Activated T-cell treated with anti-CD3 and anti-CD28 coated beads for 24 hours (primary cell): ENCODE measurements at places on chromosomes 13 and 19.

DNA sequence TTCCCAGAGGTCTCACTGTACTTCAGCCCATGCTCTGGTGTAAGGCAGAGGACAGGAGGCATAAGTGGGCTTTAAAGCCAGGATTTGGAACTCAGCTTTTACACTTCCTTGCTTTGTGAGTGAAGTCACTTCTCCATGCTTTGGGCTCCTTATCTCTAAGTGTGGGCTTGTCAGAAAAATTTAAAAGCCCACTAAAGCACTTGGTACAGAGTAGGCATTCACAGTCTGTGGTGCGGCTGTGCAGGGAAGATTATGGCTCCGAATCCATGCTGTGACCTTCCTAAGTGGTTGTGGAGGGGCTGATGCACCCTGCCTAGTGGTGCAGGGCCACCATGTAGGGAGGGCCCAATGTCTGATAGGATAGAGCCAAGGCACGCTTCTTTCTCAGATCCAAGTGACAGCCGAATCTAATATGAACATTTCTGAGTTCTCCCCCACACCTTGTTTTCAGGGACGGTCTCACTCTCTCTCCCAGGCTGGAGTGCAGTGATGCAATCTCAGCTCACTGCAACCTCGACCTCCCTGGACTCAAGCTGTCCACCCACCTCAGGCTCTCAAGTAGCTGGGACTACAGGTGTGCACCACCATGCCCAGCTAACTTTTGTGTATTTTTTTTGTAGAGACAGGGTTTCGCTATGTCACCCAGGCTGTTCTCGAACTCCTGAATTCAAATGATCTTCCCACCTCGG lies 6.9 kb downstream of the TIMM29 start:
- no peak for DNase-seq

GRCh38 chr13:79805317-79805716 lies 324.4 kb downstream of the NDFIP2 start:
- DNase-seq, result no peak

- DNase-seq, result no peak
Measured at GRCh38 chr13:50140581-50141374, 125.5 kb downstream of the KCNRG start.

DNA sequence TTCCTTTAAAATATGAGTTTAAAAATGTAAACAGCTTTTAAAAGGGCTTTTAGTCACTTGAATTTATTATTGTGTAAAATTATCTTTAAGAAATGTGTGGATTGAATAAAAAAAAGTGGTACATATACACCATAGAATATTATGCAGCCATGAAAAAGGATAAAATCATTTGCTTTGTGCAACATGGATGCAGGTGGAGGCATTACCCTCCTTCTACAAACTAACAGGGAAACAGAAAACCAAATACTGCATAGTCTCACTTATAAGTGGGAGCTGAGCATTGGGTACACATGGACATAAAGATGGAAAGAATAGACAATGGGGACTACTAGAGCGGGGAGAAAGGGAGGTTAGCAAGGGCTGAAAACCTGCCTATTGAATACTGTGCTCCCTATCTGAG lies 999.3 kb downstream of the SLITRK5 start:
- no peak for DNase-seq

DNA sequence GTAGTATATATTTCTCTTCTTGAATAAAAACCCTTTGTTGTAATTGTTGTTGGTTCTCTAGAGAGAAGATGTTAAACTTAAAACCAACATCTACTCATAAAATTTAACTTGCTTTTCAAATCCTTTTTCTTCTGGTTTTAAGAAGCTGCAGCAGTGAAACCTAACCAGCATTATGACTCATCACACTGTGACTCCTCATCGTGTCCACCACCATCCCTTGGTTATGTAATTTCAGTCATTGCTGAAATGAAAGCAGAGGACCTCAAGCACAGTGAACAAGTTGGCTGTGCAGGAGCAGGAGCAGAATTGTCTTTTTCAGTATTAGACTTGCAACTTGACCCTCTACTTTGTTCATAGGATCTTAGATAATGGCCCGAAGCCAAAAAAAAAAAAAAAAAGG lies 64.9 kb upstream of the HTR2A start:
- DNase-seq, result no peak

DNA sequence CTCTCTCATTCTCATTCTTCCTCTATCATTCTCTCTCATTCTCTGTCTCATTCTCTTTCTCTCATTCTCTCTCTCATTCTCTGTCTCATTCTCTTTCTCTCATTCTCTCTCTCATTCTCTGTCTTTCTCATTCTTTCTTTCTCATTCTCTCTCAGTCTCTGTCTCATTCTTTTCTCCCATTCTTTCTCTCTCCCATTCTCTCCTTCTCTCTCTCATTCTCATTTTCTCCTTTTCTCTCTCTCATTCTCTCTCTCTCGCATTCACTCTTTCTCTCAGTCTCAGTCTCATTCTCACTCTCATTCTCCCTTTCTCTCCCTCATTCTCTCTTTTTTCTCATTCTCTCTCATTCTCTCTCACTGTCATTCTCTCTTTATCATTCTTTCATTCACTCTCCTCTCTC lies 152.0 kb upstream of the UQCRFS1 start:
- DNase-seq, result no peak

DNA sequence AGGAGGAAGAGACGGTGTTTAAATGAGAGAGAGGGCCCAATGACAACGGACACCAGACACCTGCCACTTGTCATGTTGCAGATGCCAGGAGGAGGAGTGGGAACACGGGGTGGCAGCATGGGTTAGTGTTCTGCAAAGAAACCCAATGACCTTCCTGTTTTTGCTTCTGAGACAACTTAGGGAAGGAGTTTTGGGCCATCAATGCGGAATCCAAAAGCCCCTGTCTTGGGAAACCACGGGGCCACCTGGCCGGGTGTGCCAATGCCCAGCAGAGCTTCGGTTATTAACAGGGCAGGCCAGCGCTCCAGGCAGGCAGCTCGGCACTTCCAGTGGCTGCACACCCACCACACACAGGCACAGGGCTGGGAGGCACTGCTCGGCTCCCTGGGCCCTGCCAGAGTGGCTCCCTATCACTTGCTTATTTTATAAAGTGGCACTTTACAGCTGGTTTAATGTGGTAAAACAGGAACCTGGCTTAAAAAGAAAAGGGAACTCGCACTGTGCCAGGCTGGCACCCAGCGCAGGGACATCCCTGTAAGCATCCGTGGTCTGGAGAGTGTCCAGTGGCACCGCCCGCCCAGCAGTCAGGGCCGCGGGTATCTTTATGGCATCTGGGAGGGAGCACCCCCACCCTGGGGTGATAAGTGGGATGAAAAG lies 19.1 kb downstream of the ELL start:
- DNase-seq, result no peak

GRCh38 chr19:46367426-46367825 lies 20.5 kb downstream of the PPP5C start:
- DNase-seq, result no peak

DNA sequence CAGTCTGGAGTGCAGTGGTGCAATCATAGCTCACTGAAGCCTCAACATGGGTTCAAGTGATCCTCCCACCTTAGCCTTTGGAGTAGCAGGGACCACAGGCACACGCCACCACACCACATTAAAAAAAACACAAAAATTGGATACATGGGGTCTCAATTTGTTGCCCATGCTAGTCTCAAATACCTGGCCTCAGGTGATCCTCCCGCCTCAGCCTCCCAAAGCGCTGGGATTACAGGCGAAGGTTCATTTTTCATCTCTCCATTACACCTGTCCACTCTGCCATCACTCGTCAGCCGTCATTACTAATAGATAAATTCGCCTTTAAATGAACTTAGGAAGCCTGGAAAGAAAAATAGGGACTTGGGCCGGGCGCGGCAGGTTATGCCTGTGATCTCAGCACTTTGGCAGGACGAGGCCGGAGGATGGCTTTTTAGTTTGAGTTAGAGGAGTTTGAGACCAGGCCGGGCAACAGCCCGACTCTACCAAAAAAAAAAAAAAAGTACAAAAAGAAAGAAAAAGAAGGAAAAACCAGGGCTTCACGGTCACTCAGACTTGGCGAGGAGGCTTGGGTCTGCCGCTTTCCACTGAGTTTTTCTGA lies 685 bp upstream of the SUPT5H start:
- DNase-seq, result no peak

DNA sequence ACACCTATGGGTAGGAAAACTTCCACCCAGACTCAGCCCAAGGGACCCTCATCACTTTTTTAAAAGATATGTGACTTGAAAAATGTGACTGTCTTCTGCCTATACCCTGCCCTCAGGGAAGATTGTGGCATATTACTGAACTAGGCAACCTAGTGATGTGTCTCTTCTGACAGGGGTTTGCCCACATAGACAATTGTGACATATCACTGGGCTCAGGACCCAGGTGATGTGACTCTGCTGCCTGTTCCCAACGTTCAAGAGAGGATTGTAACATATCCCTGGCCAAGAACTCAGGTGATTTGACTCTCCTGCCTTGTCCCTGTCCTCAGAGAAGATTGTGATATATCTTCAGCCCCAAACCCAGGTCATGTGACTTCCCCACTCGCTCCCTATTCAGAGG lies 86.3 kb upstream of the ZNF43 start:
- DNase-seq, result no peak

- no peak for DNase-seq
Measured at GRCh38 chr13:24505256-24505655, 7.3 kb downstream of the PARP4 start.

- no peak for DNase-seq
Measured at GRCh38 chr19:2666344-2666994, 36.0 kb downstream of the GNG7 start.

DNA sequence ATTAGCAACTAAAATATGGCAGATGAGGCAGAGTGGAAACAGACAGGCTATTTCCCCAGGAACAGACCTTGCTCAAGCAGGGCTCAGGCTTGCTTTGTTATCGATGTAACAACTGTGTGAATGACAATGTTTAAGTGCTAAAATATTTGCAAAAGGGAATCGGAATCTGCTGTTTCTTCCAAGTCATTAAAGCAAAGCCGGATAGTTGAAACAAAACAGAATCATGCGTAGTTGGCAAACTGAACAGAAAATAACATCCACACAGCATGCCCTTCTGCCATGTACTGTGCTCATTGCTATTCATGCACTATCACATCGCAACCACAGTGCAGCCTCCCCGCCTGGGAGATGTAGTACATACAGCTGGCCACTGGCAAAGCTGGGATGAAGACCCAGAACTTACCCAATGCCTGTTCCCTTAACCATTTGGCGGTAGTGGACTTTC lies 799.1 kb downstream of the DIAPH3 start:
- DNase-seq, result no peak

- no peak for DNase-seq
Measured at GRCh38 chr13:111211789-111212516, 96.8 kb downstream of the ARHGEF7 start.

DNA sequence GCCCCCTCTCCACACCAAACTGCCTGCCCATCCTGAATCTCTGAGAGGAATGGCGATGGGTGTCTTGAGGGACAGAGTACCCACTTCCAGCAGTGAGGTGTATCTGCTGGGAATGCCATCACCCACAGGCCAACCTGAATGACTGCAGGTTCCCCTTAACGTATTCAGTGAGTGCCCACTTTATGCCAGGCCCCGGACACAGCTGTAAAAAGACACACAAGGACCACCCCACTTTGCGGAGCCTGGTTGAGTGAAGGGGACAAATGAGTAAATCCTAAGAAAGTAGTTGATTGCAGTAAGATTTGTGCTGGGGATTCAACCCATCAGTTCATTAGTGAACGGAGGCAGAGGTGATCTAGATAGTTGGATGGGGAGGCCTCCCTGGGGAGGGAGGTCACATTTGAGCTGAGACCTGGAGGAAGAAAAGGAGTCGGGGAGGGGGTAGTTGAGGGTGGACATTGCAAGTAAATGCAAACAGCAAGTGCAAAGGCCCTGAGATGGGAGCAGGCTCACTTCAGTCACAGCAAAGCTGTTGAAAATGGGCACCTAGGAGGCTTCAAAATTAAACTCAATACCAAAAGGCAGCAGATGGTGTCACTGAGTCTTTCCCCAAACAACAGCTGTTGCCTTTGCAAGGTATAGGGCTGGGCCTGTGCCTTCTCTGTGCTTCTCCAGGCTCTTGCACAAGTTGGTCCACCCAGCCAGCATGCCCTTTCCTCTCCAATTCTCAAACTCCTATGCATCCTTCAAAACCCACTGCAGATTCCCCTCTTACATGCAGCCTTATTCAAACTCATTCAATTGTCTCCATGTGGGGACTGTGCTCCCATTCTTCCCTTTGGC lies 4.3 kb downstream of the GDF15 start:
- DNase-seq, result no peak

DNA sequence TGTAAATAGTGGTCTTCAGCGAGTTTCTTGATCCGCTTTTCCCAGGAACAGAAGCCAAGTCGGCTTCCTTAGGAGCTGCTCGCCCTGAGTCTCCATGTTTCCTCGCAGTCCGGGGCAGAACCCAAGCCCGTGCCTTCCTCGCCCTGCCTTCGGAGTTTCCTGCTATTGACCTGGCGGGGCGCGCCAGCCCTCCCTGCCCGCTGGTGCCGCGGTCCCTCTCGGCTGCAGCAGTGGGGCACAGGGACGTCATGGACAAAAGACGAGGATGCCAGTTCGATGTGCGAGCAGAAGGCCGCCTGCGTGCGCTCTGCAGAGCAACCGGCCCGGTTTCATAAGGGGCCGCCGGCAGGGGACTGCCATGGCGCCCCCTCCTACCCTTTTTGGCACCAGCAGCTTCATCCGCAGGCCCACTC lies 156.6 kb downstream of the TM9SF2 start:
- peak; percentile 10 for DNase-seq

- no peak for DNase-seq
Measured at GRCh38 chr13:44409595-44409994, 36.0 kb downstream of the SERP2 start.

GRCh38 chr13:26343816-26344215 lies 89.9 kb downstream of the CDK8 start:
- no peak for DNase-seq

DNA sequence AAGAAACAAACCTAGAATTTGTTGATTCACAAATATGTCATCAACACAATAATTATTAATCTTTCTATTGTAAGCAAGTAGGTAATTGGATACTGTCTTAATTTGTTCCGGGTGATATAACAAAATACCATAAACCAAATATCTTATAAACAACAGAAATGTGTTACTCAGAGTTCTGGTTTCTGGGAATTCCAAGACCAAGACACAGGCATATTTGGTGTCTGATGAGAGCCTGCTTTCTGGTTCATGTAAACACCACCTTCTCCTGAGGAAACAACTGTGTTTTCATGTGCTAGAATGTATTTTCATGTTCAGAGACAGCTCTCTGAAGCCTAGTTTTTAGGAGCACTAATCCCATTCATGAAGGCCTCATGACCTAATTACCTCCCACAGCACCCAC lies 1819.5 kb downstream of the SLITRK5 start:
- no peak for DNase-seq

- no peak for DNase-seq
Measured at GRCh38 chr13:100954430-100955305, 280.1 kb upstream of the TMTC4 start.

DNA sequence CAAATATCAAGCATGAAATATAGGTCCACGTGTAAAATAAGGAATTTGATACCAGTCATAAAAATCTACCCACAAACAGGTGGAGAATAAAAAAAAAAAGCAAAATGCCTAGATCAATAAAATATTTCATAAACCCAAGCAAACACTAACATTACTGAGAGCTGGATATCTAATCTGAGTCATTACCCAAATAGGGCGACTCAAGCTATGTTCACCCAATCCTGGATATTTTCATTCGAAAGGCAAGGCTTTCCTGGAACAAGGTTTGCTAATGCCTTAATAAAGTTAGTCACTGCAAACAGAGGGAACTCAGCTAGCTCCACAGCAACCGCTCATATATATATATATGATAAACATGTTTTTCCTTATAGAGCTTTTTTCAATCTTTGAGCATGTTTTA lies 33.5 kb upstream of the TM9SF2 start:
- DNase-seq, result no peak
